WTC11 (cell line): ENCODE measurements at places on chromosomes 3 and 15.

- peak; percentile 65 for DNase-seq
Observed at GRCh38 chr3:48273594-48274211, 32.8 kb downstream of the ZNF589 start.

DNA sequence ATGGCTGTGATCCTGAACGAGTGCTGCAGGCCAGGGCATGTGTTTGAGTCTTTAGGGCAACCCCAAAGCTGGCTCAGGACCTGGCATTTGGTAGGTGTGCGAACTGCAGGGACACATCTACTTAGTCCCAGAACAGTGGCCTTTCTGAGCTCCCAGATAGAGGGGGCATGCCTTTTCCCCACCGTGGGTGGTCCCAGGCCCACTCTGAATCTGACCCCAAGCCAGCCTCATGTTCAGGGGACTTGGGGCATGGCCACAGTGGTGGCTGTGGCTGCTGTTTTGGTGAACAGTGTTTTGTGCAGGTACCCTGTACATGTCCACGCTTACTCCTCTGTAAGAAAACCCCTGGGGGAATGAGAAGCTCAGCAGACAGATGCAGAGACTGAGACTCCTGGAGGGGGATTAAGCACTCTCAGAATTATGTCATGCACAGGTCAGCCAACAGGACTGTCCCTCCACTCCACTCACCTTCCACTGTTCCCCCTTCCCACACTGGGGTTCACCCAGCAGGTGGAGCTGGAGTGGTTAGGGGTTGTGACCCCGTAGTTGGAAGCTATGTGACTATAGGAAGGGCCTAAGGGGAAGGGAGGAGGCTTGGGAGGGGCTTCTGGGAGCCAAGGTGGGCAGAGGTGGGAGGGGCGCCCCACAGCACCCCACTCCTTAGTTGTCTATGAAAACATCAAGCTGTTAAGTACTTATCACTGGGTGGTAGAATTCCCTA is 16.4 kb downstream of the ESYT3 start:
- DNase-seq, result no peak

DNA sequence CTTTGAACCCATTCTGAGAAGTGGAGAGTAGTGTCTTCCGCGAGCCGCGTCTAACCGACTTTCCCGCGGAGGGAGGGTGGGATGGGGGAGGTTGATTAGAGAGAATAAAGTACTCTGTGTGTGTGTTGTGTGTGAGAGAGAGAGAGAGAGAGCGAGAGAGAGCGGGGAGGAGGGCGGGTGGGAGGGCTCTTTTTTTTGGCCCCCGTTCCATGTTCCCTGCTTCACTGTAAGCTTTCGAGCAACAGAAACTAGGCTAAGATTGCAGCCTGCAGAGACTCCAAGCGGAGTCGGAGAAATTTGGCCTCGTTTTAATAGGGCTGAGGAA is 1.6 kb upstream of the MEIS2 start:
- no peak for DNase-seq

- peak; percentile 68 for DNase-seq
Observed at GRCh38 chr3:196537319-196537984, 22.3 kb upstream of the SMCO1 start.

- no peak for DNase-seq
Observed at GRCh38 chr15:34717729-34718128, 37.1 kb downstream of the GJD2 start.

- no peak for DNase-seq
Observed at GRCh38 chr15:71050461-71050860, 64.8 kb upstream of the THSD4 start.

DNA sequence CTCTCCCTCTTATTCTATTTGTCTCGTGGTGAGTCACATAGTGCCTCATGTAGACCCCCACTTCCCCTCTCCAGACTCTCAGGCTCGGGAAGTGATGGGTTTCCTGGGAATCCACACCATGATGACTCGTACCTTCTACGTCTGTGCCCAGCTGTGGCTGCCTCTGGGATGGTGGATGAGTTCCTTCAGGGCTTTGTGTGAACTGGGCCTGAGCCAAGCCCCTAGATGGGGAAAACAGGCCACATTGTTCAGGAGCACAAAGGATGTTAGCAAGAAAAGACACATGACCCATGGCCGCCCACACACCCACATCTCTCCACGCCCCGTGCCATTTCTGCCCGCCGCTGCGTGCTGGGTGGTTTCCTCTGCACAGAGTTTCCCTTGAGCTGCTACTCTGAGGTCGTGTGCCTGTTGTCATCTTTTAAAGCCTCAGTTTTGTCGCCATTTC is 10.5 kb downstream of the ISG20 start:
- no peak for DNase-seq

GRCh38 chr3:94561094-94561493 is 498.2 kb downstream of the NSUN3 start:
- DNase-seq, result no peak

- no peak for DNase-seq
Observed at GRCh38 chr3:153320585-153321128, 158.6 kb downstream of the RAP2B start.

GRCh38 chr3:128364291-128364690 is 102.4 kb downstream of the DNAJB8 start:
- no peak for DNase-seq

- DNase-seq, result no peak
Observed at GRCh38 chr3:124600765-124601164, 129.5 kb upstream of the UMPS start.

GRCh38 chr3:60182697-60183096 is 1068.6 kb downstream of the FHIT start:
- no peak for DNase-seq

DNA sequence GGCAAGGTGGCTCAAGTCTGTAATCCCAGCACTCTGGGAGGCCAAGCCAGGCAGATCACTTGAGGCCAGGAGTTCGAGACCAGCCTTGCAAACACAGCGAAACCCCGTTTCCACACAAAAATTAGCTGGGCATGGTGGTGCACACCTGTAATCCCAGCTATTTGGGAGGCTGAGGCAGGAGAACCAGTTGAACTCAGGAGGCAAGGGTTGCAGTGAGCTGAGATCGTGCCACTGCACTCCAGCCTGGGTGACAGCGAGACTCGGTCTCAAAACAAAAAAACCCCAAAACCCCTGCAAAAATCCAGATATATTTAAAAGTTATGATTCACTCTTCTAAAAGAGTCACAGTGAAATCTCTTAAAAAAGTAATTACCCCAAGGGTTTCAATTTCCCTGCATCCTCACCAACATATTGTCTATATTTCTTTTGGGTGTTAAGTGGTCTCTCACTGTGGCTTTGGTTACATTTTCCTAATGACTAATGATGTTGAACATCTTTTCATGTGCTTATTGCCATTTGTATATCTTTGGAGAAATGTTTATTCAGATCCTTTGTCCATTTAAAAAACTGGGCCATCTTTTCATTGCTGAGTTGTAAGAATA is 73.2 kb upstream of the UBP1 start:
- DNase-seq, result no peak

GRCh38 chr15:100902436-100903167 is 16.6 kb upstream of the LRRK1 start:
- DNase-seq, result no peak

- DNase-seq, result no peak
Observed at GRCh38 chr15:50458348-50459112, 34.3 kb downstream of the USP8 start.

GRCh38 chr15:80497221-80497620 is 93.0 kb downstream of the ARNT2 start:
- DNase-seq, result no peak

DNA sequence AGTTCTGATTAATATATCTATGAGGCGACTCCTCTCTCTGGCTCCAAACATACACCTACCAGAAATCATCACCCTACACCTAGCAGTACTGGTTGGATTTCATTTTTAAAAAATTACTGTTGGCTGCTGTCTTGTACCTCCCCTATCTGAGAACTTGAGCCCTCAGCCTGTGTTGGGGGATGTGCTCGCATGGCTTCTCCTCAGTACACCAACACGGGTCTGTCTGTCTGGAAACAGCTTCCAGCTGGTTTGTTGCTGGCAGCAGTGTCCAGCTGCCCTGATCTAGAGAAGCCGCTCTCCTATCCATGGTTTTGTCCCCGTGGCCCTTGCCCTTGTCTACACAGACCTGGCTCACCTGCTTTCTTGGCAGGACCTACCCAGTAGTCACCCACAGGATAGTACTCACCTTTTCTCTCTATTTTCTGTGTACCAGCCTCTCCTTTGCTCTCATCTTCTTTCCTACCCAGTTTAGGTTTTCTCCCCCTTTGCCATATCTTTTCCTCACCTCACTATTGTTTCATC is 43.2 kb upstream of the NEDD4 start:
- no peak for DNase-seq

DNA sequence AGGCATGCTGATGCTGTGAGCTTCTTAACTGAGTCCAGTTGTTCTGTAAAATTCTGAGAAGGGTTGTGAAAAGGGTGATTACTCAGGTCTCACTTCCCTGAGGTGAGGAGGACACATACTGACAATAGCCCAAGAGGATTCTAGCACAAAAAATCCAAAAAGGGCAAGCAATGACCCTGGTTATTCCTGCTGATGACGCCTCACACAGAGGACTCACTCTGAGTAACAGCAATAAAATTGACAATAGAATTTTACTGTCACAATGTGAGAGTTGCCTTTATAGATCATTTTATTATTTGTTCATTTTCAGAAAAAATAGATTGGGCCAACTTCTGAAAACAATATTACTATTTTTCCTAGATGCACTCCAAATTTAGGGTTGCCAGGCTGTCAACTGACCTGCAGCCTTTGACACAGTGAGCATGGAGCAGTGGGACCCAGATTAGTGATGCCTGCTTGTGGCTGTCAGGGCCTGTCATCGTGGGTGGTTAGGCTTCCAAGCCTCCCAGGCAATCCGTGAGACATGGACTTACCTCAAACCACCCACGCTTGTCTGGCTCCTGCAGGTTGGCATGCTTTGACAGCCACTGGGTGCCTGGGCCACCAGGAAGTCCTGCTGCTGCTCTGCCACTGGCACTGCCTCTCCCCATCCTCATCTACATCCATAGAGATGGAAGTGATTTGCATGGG is 396.0 kb upstream of the THBS1 start:
- DNase-seq, result no peak

DNA sequence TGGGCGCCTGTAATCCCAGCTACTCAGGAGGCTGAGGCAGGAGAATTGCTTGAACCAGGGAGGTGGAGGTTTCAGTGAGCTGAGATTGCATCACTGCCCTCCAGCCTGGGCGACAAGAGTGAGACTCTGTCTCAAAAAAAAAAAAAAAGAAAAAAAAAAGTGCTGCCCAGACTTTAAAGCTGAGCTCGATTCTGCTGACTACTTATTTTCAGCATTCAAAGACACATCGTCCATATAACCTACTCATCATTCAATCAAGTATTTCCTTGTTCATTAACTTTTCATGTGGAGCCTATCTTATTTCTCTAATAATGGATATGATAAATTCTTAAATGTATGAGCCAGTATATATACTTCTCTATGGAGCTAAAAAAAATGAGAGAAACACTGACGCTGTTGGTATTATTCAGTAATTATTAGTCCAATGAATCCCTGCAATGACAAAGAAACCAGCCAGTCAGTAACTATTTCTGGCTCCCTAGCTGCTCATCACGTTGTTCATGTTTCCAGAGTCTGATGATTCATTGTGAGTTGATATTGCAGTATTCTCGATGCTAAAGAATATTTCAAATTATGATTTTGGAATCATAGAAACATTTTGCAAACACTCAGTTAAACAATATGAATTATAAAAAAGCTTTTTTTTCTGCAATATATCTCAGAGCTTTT is 111.9 kb downstream of the RAP2B start:
- no peak for DNase-seq

DNA sequence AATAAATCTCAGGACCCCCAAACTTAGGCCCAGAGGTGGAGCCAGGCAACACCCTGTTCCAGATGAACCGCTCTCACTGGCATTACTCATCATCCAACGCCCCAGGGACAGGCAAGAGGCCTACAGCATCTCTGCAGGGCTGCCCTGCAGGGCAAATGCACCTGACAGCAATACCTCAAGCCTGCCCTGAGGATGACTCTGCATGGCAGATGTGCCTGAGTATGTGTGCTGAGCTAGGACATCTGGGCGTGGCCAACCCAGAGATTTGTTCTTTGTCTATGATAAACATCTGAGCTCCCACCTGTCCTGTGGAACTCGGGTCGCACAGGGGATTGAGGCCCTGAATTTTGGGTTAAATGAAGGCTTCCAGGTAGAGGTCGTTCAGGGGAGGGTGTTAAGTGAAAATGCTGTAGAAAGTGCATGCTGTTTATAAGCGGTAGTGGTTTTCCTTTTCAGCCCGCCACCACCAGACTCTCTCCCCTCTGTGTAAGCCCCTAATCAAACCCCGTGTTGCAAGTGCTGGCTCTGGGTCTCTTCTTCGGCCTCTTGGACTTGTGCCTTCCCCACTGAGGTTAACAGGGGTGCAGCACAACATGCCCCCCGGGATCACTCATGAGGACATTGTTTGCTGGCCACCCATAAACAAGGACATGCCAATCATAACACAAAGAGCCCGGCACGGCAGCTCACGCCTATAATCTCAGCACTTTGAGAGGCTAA is 92.3 kb downstream of the ATP10A start:
- DNase-seq, result no peak

- DNase-seq, result no peak
Observed at GRCh38 chr3:141020143-141020830, 30.9 kb upstream of the SPSB4 start.

GRCh38 chr15:86061581-86061980 is 18.1 kb upstream of the AGBL1 start:
- DNase-seq, result no peak

DNA sequence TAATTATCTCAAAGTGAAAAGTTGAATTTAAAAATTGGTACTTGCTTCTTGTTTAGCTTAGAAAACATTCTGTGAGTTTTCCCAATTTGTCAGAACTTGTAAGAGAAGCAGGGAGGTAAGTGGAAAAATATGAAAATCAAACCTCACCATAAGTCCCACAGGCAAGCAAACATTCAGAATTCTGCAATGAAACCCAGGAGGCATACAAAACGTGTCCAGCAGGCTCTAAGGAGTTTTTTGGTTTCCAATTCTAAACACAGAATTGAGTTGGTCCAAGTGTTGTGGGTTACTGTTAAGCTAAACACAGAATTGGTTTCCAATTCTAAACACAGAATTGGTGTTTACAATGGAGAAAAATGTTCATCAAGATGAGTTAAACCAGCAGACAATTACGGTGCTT is 27.1 kb upstream of the ACKR4 start:
- DNase-seq, result no peak

DNA sequence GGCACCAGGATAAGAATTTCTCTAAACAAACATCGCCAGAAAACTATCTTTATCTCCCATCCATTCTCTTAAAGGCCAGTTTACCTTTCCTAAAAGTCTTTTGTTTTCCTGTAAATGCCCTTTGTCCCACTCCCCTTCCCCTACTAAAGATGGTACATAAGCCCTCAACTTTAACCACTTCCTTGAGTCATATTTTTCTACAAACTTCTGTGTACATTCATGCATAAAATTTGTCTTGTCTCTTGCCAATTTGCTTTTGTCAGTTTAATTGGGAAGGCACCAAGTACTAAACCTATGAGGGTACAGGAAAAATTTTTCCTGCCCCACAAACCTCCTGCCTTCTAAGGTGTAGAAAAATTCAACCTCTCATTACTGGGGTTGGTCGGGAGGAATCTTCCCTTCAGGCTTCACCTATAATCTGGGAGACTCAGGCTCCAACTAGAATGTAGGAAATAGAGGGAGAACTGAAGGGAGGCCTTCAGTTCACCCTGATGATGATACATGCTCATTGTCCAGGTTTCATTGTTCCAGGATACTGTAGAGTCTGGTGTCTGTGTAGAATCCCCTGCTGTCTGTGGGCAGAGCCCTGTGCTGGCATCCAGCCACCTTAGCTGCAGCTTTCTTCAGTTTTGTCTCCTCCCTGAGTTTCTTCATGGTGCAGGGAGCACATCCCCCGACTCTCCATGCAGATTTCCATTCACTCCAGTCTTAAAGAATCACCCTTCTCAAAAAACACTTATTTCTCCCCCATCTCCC is 53.2 kb downstream of the CD200R1L start:
- DNase-seq, result no peak
